ENCODE measurements at places on chromosomes 16 and 17.

GRCh38 chr16:29198231-29198630, 208.3 kb downstream of the NPIPB11 start:
- DNase-seq = no peak

DNA sequence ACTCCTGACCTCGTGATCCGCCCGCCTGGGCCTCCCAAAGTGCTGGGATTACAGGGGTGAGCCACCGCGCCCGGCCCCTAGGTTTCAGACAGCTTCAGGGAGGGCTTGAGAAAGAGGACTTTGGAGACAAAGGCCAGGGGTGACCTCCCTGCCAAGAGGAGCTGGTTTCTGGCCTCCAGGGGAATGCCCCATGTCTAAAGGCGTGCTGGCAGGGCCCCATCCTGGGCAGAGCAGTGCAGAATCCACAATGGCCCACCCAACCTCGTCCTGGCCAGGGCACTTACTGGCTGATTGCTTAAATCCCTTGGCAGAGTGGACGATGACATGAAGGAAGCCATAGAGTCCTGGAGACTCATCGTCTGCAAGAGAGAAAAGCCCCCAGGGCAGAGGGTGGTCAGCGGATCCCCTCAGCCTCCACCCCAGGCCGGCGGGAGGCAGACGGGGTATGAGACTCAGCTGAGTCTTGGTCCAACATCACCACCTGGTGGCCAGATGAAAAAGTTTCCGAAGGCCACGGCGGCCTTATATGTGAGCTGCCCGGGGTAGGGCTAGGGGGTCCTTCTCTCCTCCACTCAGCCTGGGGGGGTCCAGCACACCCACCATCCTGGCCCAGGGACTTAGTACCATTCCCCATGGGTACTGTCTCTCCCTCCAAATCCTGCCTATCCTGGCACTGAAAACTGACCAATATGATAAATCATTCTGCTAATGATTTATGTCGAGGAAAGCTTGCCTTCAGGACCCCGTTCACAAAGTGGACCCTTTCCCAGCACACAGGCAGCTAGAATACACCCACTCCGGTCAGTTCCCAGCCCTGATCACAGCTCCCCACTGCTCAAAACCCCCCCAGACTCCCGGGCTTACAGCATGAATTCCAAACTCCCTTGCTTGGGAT, 59.1 kb downstream of the TIMM22 start:
- peak; percentile 38 for DNase-seq

- no peak for DNase-seq
Observed at GRCh38 chr17:3475812-3476610, at the start of gene ASPA. TSS of gene ASPA (plus strand) at chr17:3475997. CDS start at chr17:3476160, 163 bp downstream.

- DNase-seq = no peak
Observed at GRCh38 chr16:17379121-17379571, 91.6 kb downstream of the XYLT1 start.

DNA sequence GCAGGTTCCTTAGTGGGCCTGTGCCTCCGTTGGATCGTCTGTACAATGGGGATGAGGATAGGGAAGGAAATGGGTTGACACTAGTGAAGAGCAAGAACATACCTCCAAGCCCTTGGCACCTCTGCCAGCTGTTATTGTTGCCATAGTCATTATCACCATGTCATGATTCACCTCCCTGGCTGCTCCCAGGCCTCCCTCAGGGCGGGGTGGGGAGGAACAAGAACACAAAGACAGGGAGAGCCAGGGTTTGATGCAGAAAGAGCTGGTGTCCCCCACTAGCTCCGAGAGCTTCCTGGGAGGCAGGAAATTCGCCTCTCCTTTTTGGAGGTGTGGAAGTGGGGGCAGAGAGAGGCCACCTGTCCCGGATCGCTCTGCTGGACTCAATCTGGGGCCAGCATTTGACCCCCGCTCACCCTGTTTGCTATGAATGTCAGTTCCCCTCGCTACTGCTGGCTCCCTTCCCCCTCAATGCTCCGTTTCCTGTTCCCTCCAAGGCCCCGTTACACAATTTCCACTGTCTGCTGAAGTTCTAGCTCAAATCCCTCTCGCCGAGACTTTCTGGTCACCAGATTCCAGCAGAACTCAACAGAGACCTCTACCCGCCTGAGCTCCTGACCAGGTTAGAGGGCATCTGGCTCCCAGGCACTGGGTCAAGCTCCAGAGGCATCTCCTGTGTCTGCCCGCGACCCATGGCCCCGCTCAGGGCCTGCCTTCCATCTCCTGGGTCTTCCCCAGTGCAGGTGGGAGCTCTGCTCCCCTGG, 9.1 kb downstream of the TIMP2 start:
- no peak for DNase-seq

GRCh38 chr17:3754458-3755334, 31.0 kb downstream of the HASPIN start:
- peak; percentile 72 for DNase-seq

GRCh38 chr17:74639704-74640151, 16.2 kb upstream of the CD300E start:
- DNase-seq = no peak

GRCh38 chr17:36845916-36846315, 91.4 kb upstream of the LHX1 start:
- no peak for DNase-seq

DNA sequence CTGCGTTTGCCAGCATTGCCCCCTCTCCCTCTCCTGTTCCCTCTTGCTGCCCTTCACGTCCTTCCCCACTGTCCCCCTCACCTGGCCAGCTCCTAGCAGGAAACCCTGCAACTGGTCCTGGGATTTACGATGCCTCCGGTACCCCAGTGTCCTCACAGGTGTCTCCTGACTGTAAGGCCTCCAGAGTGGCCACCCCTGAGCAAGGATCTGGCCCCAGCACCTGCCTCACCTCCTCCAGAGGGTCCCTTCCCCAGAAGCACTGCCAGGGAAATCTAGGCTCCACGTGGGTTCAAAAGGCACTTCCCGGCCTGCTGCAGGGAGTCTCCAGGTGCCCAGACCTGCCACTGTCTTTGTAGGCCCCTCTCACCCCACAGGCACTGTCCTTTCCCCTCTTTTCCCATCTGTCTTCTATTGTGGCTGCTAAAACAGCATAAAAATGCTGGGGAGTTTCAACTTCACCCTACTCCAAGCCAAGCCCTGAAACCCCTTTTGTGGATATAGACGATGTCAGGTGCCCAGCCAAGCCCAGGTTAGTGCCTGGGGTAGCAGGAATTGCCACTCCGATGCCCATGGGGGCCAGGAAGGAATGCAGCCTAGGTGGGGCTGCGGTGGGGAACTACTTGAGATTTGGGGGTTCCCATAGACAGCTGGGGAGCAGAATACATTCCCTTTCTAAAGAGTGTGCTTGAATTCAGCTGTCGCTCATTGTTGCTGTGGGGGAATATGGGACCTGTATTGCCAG, 25.7 kb downstream of the RAB11FIP4 start:
- DNase-seq = no peak

- no peak for DNase-seq
Observed at GRCh38 chr16:23843143-23843542, 7.4 kb downstream of the PRKCB start.

DNA sequence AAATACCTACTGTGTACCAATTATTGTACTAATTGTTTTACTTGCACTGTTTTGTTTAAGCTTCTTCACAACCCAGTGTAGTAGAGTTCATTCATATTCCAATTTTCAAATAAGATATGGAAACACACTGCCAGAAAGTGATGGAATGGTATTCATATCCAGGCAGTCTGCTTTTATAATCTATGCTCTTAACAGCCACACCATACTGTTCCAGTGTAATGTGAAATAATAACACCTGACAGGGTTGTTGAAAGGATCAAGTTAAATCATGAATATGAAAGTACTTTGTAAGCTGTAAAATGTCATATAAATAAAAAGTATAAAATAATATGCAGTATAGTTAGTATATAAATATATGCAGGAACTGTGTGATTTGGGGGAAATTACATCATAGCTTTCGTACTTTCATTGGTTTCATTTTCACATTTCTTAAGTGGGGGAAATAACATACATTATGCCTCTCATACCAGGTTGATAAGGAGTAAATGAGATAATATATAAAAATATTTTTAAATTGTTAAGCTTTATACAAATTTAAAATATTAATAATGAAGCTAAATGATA, 230.8 kb downstream of the TANC2 start:
- no peak for DNase-seq

DNA sequence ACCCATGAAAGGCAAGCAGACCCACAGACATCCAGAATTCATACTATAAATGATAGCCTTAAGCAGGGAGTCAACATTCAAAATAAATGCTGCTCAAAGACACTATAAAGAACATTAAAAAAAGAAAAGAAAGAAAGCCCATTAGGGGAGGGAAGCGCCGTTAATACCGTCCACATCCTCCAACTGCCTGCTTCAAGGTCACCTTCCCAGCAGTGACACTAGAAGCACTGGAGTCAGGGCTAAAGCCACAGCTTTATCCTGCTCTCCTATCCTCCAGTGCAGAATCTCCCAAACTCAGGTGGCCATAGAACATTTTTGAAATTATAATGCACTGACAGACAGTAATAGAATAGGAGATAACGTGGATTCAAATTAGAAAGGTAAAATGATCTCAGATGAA, 59.4 kb downstream of the TEX2 start:
- DNase-seq = no peak

GRCh38 chr17:15913826-15914225, 31.1 kb upstream of the ADORA2B start:
- DNase-seq = no peak

DNA sequence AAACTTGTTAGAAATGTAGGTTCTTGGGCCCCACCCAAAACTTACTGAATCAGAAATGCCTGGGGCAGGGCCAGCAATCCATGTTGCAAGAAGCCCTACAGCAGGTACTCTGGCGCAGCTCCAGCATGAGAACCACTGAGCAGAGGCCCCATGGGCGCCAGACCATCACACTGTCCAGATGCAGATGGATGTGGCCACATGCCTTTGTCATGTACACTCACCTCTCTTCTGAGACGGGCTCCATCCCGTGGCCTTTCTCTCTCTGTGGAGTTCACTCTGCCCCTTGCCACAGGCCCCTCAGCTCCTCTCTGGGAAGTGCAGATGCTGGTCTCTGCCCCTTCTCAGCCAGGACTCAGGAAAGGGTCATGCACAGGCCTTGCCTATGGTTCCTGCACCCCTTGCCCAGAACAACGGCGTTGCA, 2.3 kb upstream of the CCNF start:
- DNase-seq = no peak

- peak; percentile 72 for DNase-seq
Observed at GRCh38 chr16:31487720-31488467, 5.0 kb downstream of the SLC5A2 start.

GRCh38 chr17:45814622-45815606, 29.8 kb upstream of the SPPL2C start:
- no peak for DNase-seq

DNA sequence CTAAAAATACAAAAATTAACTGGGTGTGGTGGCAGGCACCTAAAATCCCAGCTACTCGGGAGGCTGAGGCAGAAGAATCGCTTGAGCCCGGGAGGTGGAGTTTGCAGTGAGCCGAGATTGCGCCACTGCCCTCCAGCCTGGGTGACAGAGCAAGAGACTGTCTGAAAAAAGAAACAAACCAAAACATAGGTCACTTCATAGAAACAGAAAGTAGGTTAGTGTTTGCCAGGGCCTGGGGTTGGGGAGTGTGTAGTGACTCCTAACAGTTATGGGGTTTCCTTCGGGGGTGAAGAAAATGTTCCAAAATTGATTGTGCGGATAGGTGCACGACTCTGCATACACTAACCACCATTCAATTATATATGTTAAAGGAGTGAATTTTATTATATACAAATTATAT, 59.2 kb downstream of the ATP2C2 start:
- DNase-seq = no peak

DNA sequence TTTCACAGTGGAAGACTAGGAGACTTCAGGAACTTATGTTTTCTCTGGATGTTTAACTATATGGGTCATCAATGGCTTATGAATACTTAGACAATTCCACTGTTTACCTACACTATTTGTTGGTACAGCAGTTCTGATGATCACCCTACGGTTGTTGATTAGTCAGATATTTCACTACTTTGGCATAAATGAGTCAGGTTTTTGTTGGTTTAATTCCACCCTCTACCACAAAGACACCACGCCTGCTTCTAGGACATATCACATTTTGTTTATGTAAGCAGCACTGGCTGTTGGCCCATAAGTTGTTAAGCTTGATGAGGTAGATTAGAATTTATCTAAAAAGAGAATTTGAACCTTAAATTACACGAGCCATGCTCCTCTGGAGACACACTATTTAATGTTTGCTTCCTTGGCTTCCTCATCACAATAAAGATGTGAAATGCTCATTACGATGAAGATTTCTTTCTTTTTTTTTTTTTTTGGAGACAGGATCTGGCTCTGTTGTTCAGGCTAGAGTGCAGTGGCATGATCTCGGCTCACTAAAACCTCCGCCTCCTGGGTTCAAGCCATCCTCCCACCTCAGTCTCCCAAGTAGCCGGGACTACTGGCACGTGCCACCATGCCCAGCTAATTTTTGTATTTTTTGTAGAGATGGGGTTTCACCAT, 4.3 kb downstream of the GDE1 start:
- no peak for DNase-seq

- peak; percentile 42 for DNase-seq
Observed at GRCh38 chr17:50206604-50207293, 5.3 kb upstream of the COL1A1 start.

DNA sequence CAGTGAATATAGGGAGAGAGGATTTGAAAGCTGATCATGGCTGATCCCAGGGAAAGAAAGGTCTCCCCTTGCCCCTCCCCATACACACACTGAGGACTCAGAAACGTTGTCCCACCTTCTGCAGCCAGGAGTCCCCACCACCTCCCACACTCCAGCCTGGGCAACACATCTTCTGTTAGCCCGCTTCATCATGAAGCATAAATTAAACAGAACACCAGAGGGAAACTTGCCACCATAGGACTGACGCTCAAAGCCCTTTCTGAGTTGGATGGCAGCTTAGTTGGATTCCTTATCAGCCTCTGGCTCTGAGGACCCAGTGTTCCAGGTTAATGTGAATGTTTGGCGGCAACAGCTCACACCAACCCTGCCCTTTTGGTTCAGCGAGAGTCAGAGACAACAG, 33.9 kb downstream of the ARHGAP27 start:
- DNase-seq = no peak

DNA sequence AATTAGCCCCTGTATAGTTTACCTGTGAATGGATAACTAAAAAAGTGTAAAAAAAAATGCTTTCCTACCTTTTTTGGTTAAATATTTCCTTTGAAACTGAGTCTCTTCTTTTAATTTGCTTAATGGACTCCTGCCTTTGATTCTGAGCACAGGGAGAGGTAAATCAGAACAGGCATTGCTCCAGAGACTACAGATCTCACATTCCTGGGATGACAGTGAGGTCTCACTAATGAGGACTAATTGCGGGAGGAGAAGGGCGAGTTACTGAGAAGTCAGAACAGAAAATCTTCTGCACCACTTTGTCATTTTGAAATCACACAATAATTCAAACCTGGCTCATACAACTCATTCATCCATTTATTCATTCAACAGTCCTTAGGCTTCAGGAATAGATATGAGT, 437.0 kb upstream of the ASIC2 start:
- no peak for DNase-seq

GRCh38 chr16:19242987-19243575, 42.5 kb upstream of the CLEC19A start:
- no peak for DNase-seq

- peak; percentile 98 for DNase-seq
Observed at GRCh38 chr16:58629733-58630640, at the start of gene CNOT1. TSS of gene CNOT1 (minus strand) at chr16:58629826. CDS start at chr16:58599337, 30,489 bp downstream.

GRCh38 chr17:5000237-5000639, 2.5 kb downstream of the KIF1C start:
- no peak for DNase-seq
